ENCODE measurements at places on chromosomes 4 and X. TPM values are rescaled to one million over a fixed set of nuclear protein-coding genes. Genes with fewer than 3 reads are reported as not detected.

DNA sequence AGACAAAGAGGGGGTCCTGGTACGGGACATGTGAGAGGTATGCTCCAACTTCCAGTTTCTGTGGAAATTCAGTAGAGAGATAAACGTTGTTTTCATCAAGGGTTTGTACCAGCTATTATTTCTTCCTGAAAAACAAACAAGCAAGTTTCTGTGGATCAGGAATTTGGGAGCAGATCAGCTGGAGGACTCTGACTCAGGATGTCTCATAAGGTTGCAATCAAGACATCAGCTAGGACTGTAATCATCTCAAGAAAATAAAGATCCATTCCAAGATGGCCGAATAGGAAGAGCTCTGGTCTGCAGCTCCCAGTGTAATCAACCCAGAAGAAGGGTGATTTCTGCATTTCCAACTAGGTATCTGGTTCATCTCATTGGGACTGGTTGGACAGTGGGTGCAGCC, 23.5 kb upstream of the NFKB1 start:
- DNase-seq = no peak

GRCh38 chrX:10726647-10727046, 106.3 kb upstream of the MID1 start:
- DNase-seq = no peak

- DNase-seq = no peak
Measured at GRCh38 chr4:22003878-22004277, 55.3 kb upstream of the KCNIP4 start.

GRCh38 chr4:102553982-102554381, 52.8 kb downstream of the NFKB1 start:
- no peak for DNase-seq

- no peak for DNase-seq
Measured at GRCh38 chr4:150070464-150071170, 7.6 kb upstream of the DCLK2 start.

DNA sequence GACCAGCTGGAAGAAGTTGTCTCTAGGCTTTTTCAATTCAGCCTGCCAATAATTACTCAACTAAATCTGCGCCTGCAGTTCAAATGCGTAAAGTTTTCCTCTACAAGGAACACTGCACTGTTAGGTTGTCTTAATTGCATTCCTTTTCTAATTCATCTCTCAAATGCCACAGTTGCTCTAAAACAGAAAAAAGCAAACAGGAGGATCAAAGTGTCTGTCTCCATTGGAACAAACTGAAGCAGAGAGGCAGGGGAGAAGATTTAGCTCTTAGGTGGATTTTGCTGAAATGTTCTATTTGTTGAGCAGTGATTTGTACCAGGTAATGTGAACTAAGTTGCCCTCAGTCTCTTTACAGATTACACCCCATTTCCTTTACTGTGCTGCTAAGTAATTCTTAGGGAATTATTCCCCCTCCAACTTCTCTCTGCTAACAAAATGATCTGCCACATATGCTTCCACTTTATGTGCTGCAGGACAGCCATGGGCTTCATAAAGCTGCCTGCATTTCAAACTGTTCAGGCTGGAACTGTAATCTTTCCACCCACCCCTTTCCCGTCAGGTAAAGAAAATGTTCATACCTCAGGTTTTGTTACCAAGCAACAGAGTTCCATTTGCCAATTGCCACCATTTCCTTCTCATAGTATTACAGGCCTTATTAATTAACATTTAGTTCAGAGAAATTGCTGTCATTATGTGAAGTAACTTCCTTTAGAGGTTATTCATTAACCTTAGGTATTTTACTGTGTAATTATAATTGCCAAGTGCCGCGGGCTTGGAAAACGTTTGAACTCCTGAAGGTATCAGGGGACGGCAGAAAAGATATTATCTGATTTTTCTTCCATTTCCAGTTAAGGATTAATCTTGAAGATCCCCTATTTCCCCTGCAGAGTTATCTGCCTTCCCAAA, 149.3 kb downstream of the SPRY1 start:
- DNase-seq = no peak

- no peak for DNase-seq
Measured at GRCh38 chrX:144730471-144730870, 516.8 kb upstream of the SPANXN1 start.

DNA sequence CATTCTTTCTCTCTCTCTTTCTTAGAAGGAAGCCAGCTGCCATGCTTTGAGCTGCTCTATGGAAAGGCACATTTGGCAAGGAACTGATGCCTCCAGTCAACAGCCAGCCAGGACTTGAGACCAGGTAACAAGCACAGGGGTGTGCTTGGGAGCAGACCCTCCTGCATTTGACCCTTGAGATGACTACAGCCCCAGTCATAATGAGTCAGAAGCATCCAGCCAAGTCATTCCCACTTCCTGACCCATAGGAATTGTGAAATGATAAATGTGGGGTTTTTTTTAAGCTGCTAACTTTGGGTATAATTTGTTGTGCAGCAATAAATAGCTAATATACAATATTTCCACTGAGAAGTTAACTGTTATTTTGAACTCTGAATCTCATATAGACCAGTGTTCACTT, 446.9 kb downstream of the GRXCR1 start:
- DNase-seq = no peak

- DNase-seq = no peak
Measured at GRCh38 chrX:39165773-39166172, 364.5 kb downstream of the MID1IP1 start.

DNA sequence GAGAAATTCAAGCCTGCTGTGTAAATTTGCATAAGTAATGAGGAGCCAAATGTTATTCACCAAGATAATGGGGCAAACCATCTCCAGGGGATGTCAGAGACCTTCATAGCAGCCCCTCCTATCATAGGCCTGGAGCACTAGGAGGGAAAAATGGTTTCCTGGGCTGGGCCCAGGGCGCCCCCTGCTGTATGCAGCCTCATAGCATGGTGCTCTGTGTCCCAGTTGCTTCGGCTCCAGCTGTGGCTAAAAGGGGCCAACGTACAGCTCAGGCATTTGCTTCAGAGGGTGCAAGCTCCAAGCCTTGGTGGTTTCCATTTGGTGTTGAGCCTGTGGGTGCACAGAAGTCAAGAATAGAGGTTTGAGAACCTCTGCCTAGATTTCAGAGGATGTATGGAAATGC, 859.3 kb downstream of the RPA4 start:
- DNase-seq = no peak

GRCh38 chr4:83599183-83599582, 63.3 kb downstream of the GPAT3 start:
- no peak for DNase-seq

DNA sequence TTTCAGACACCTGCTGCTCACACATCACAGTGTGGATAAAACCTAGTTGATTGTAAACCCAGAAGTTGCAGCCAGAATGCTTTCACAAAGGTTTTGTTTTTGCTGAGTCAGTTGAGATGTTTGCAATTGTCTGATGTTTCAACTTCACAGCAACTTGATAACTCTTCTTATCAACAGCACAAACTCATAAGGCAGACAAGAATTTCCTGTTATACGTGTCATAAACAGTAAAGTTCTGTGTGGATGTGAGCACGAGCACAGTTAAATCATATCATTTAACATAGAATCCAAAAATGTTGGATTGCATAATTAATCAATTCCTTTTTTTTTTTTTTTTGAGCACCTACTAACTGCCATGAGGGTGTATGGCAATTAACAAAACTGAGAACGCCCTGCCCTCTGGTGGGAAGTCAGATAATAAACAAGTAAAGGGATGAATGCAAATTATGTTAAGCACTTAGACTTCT, 512.2 kb downstream of the PDHA2 start:
- DNase-seq = no peak

DNA sequence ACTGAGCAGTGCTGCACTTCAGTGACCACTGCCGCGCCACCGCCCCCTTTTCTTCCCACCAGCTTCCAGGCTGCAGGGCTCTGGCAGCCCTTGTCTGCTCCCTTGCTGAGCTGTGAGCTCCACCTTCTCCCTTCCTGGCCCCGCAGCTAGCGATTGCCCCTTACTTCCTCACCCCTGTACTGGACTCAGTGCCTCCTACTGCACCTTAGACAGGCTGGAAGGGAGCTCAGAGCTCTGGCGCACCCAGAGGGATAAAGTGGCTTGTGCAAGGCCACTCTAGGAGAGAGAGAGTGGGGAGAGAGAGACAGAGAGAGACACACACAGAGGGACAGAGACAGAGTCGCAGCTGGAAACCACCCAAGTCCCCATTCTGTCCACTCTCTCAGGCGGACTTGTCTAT, 6.0 kb downstream of the RASL11B start:
- DNase-seq = no peak

DNA sequence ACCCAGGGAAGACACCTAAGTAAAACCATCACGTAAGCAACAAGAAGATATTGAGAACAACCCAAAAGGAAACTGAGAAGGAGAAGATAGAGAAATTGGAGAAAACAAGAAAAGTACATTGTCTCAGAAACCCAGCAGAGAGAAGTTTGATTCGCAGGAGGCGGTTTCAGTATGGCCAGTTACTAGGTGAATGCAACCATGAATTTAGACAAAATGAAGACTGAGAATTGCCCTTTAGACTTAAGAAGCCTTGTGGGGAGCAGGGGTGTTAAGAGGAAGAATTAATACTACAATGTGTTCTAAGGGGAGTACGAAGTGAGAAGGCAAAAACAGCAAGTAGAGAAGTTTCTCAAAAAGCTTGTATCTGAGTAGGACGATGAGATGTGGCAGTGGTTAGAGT, 229.3 kb upstream of the NEIL3 start:
- DNase-seq = no peak

DNA sequence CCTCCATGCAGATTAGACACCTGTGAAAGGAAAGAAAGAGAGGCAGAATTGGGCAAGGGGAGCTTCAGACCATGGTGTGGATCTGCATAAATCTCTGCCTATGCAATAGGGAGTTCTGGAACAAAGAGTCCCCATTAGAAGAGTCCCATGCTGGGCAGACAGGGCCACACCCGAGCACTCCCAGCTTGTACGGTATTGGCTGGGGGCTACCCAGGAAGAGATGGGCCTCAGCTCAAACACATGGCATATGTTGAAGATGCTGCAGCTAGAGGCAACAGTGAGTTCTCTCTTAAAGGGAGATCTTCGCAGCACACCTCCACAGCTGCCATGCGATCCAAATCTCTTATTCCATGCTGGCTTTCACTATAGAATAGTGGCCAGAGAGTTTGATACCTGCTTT, 24.7 kb downstream of the CCNG2 start:
- DNase-seq = no peak

- no peak for DNase-seq
Measured at GRCh38 chrX:53005327-53005726, 43.3 kb upstream of the GPR173 start.

GRCh38 chrX:15988661-15989603, 134.3 kb upstream of the AP1S2 start:
- no peak for DNase-seq

- no peak for DNase-seq
Measured at GRCh38 chrX:68462197-68462596, 28.9 kb upstream of the OPHN1 start.

- no peak for DNase-seq
Measured at GRCh38 chr4:100042711-100043110, 92.6 kb upstream of the H2AZ1 start.

GRCh38 chr4:52173470-52174045, 122.5 kb downstream of the SPATA18 start:
- no peak for DNase-seq

GRCh38 chrX:101258259-101258581, 32.9 kb downstream of the TAF7L start:
- DNase-seq = no peak

The PDGFRA gene
- 42.8 TPM for total RNA-seq

The MAGEA12 gene
- total RNA-seq = not detected

The SSX2B gene
- total RNA-seq = not detected

The BCORL1 gene
- total RNA-seq = 7.5 TPM

The IL2RG gene
- 4.2 TPM for total RNA-seq

The CCKAR gene
- total RNA-seq = not detected

The BEX3 gene
- total RNA-seq = 201 TPM

The AMOT gene
- 6.8 TPM for total RNA-seq

The SSX4 gene
- not detected for total RNA-seq

The IBSP gene
- total RNA-seq = not detected

The CFI gene
- 30.4 TPM for total RNA-seq

The PCDH19 gene
- 0.51 TPM for total RNA-seq

The SYTL5 gene
- not detected for total RNA-seq

The ADH1B gene
- 477 TPM for total RNA-seq

The SH3D19 gene
- 118 TPM for total RNA-seq

The CSAG2 gene
- not detected for total RNA-seq

The MAOB gene
- total RNA-seq = 21.0 TPM

The GNRHR gene
- total RNA-seq = not detected

The RASGEF1B gene
- total RNA-seq = 6.3 TPM

Data from right atrium auricular region (tissue), 2 donors.